ENCODE measurements at places on chromosomes 6 and 20.

DNA sequence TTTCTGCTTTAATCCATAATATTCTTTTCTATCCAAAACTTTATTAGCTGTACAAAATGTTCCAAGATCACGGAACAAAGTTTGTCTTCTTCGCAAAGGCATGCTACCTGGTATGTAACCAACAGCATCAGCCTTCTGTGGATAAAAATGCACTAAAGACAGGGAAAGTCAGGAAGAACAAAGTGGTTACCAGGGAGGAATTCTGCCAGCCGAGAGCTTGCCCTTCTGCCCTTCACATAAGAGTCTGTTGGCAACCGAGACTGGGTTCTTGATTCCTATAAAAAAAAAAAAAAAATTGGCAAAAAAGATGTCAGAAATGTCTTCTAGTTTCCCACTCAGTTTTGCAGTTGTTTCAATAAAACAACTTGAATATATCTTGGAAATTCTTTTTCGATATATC, 58.0 kb downstream of the TASP1 start:
- DNase-seq = no peak

DNA sequence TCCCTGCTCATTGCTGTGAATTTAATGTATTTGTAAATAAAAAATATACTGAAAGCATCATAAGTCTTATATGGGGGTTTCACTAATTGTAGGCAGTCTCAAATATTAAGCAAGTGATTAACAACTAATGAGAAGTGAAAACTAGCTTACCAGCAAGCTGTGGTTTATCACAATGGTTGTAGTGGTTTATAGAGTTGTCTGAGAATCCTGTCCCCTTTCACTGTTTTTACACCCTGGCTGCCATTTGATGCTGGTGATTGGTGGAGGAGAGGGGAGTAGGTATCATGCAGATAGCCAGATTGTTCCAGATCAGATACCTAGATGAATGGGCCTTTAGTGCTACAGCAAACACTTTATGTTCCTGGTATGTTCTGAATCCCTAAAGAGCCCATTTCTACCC, 6.0 kb downstream of the MKKS start:
- no peak for DNase-seq

GRCh38 chr6:53605543-53606235, 59.9 kb downstream of the KLHL31 start:
- DNase-seq = no peak

- DNase-seq = no peak
These were observed 95.2 kb downstream of the JAG1 start for GRCh38 chr20:10578607-10579006.

GRCh38 chr6:8780653-8781052, 345.3 kb upstream of the SLC35B3 start:
- DNase-seq = no peak

DNA sequence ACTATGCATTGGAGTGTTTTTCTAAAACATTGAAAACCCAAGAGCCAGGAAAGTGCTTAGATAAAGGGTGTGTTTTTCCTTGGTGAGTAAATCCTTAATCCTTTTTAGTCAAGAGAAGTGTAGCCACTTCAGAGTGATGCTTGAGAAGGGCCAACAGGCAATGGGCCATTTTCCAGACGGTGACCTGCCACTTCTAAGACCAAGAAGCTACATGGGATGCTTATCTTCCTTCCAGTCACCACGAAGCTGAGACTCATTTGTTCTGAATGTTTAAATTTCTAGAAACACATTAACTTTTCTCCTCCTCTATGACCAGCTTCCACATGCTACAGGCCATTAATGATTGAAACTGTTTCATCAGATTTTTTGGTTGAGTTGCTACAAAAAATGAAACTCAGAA, 34.4 kb upstream of the NHSL1 start:
- DNase-seq = no peak

DNA sequence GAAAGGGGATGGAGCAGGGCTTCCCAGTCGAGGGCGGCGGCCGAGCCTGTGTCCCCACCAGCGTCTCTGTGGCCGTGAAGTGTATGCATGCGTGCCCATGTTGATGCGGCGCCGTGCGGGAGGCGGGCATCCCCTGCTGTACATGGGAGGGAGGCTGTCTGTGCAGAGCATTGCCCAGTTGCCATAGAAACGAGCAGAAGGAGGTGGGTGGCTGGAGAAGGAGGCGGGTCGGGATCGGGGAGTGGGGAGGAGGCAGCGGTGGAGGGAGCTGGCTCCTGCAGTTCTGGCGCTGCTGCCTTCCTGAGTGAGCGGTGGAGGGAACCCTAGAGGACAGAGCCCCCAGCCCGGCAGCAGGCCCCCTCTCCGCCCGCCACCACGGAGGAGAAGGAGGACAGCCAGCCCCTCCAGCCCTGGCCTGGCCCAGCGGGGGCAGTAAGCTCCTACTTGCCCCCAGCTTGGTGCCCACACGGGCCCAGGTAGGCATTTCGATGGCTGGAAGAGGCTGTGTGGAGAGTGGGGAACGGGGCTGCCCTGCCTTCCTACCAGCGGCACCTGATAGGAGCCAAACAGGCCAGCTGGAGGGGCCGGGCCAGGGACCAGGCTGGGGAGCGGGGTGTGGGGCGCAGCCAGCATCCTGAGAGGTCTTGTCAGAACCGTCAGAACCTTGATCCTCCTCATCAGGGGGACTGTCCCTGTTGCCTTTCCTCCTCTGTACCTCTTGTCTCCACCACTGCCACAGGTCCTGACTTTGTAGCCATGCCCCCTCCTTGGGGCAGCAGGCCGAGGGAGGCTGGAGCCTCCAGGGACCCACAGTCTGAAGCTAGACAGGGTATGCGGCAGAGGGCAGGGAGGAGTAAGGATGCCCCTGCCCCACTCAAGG, 41.3 kb downstream of the SPDEF start:
- peak; percentile 92 for DNase-seq
